ENCODE measurements at places on chromosomes 13 and 19.
A peak's percentile ranks its signal among the peaks of the same experiment; 100 is the strongest.

GRCh38 chr13:59494560-59494970 lies 669.2 kb downstream of the DIAPH3 start:
- peak; percentile 51 for DNase-seq

DNA sequence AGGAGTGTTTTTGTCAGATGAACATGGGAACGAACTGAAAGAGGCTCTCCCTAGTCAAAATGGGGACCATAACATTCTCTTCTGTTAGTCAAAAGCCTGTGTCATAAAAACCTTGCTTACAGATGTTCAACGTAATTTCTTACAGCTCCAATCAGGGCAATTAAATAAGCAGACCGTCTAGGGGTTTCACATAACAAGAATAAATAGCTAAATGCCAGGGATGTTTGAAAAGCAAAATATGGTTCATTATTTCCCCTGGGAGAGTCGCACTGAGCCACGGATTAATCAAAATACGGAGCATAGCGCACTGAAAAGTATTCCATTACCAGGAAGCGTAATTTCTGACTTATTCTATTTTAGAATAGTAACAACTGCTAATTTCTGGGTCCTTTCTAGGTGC lies 63.7 kb upstream of the MRI1 start:
- DNase-seq, result no peak

- DNase-seq, result no peak
Measured at GRCh38 chr19:16374436-16374835, 49.8 kb downstream of the KLF2 start.

GRCh38 chr19:13441810-13442512 lies 64.3 kb downstream of the CACNA1A start:
- peak; percentile 54 for DNase-seq

DNA sequence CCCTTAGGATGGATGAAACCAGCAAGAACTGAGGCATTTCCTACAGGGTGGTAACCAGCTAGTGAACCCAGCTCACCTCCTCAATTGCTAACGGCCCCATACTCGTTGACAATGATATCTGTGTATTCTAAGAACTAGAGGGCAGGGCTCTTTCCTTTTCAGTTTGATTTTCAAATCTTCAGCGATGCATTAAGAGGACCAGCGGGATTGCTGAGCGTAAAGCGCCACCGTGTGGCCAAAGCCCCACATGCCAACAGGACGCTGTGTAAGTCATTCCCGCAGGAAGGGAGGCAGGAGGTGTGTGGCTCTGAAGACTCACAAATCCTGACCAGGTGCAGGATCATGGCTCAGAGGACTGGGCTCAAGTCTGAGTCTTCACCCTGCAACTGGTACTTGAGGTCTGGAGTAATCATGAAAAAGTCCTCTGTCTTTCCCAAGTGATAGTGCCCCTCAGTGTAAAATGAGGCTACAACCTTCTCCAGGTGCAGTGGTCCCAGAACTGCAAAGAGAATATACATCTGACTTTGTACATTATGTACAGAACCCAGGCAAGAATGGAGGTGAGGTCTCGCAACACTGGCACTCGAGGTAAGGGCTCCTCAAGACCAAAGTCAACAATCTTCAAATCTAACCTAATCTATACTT lies 40.9 kb downstream of the C13orf42 start:
- peak; percentile 72 for DNase-seq
